NCI-H2227 treated with DMSO at 0.1 percent for 48 hours (cell line): ENCODE measurements at places on chromosomes 13 and 19.

- DNase-seq, result no peak
Observed at GRCh38 chr13:44407891-44408290, 34.3 kb downstream of the SERP2 start.

DNA sequence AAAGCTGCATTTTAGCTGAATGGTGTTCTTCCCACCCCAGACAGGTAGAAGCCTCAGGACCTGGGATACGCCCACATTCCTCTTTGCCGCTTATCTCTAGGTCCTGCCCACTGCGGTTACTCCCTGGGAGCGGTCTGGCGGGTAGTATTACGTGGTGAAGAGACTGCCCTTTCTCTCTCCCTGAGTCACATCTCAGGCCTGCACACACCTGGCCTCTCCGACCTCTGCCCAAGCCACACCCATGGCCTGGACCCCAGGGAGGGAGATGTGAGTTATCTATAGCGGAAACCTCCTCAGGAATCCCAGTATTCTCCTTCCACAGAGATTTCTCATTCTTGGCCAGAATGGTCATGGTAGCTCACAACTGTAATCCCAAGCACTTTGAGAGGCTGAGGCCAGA is 17.3 kb downstream of the RHPN2 start:
- DNase-seq, result no peak

- DNase-seq, result no peak
Observed at GRCh38 chr19:20154636-20155035, 12.4 kb upstream of the ZNF486 start.

DNA sequence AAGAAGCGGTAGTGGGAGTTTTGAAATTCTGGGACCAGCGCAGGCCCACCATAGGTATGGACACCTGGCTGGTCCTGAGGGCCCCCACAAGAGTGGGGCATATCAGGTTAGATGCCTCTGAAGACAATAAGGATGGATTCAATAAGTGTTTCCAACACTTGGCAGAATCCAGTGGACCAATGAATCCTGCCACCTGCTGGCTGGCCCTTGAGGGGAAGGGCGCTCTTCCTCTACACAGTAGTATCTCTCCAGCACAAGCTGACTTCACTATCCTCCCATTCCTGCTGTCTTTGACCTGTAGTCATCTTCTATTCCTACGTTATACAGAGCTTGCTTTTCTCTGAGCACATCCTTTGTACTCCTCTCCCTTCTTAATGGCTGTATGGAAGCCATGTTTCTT is 199.7 kb upstream of the TSHZ3 start:
- no peak for DNase-seq

DNA sequence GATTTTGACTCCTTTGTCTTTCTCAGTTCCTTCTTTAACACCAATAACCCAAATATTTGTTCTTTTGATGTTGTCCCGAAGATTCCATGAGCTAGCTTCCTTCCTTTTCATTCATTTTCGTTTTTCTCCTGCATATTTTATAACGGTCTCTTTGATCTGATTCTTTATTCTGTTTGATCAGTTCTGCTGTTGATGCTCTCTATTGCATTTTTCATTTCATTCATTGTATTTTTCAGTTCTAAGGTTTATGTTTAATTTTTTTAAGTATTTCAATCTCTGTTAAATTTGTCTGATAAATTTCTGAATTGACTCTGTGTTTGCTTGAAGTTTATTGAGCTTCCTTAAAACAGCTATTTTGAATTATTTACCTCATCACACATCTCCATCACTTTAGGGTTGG is 68.4 kb upstream of the LRCH1 start:
- no peak for DNase-seq

- no peak for DNase-seq
Observed at GRCh38 chr13:95707442-95708390, 30.8 kb downstream of the DNAJC3 start.

- DNase-seq, result no peak
Observed at GRCh38 chr19:40565910-40566495, 10.7 kb upstream of the SHKBP1 start.

DNA sequence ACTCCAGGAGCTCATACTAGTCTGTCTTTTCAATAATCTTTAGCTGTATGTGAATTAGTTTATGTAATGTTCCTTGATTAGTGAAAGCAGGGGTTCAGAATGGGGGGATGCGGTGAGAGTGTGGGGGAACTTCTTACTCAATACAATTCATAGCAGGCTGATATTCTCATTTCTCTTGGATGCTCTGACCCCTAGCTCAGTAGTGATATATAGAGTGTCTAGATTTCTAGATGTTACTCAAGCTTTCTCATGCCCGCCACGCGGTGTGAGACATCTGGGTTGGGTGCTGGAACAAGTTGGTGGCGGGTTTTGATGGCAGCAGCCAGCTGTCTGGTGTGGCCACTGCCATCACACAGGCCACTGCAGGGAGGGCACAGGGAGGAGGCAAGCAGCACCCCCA is 39.3 kb upstream of the FLT1 start:
- no peak for DNase-seq

- no peak for DNase-seq
Observed at GRCh38 chr19:3644351-3645066, 17.9 kb upstream of the CACTIN start.

DNA sequence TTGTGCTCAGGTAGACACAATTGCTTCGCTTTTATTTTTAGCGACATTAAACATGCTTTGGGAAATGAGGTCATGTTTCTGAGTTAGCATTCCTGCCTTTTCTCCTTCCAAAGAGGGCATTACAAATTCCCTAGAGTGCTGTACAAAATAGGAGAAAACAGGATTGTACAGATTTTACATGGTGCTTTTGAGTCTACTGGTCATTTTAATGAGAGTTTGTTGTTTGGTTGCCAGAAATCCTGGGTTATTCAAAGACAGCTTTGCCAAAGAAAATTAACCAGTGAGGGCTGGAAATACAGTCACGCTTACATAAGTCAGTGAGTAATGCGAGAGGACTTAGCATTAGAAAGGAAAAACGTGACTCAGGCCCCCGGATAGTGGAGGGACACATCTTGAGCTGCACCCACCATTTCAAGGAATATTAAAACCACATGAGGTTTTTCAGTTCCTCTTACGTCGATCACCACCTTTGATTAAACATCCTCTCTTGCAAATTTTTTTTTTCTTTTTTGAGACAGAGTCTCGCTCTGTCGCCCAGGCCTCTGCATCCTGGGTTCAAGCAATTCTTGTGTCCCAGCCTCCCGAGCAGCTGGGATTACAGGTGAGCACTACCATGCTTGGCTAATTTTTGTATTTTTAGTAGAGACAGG is 55.4 kb downstream of the SACS start:
- DNase-seq, result no peak

GRCh38 chr19:48186015-48186414 is 15.5 kb downstream of the ZSWIM9 start:
- DNase-seq, result no peak

GRCh38 chr19:15014579-15014978 is 34.7 kb upstream of the CASP14 start:
- no peak for DNase-seq

GRCh38 chr13:55869648-55870047 is 1271.1 kb upstream of the PRR20A start:
- DNase-seq, result no peak

- no peak for DNase-seq
Observed at GRCh38 chr13:42495751-42496150, 78.2 kb upstream of the TNFSF11 start.

DNA sequence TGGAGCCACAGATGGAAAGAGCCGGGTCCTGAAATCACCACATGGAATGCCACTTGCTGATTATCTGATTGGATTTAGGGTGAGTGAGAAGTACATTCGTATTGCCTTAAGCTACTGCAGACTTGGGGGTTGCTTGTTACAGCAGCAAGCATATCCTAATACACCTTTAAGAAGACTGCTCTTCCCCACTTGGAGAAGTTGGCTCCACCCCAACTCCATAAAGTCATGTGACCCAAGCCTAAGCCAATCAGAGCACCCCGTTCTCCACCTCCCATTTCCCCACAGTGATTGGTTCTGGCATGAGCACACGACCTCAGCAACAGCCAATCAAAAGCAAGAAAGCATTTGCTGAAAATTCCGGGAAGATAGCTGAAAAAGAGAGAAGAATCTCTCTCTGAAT is 23.1 kb downstream of the CACNA1A start:
- DNase-seq, result no peak

- DNase-seq, result no peak
Observed at GRCh38 chr19:347946-348861, 3.6 kb upstream of the MIER2 start.

DNA sequence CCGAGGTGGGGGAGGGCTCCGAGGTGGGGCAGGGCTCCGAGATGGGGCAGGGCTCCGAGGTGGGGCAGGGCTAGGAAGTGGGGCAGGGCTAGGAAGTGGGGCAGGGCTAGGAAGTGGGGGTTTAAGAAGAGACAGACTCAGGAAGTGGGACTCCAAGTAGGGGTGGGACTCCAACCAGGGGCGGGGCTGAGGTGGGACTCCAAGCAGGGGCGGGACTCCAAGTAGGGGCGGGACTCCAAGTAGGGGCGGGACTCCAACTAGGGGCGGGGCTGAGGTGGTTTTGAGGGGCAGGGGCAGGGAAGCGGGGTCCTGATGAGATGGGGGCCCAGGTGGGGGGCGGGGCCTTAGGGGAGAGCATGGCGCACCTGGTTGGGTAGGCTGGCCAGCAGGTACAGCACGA is 13.6 kb downstream of the CFD start:
- no peak for DNase-seq
